AG04449 (cell line): ENCODE measurements at places on chromosomes 1 and 21.

GRCh38 chr1:228938537-228938901 lies 203.2 kb downstream of the RHOU start:
- DNase-seq, result no peak

- DNase-seq, result no peak
Observed at GRCh38 chr1:174663358-174663757, 215.6 kb downstream of the GPR52 start.

DNA sequence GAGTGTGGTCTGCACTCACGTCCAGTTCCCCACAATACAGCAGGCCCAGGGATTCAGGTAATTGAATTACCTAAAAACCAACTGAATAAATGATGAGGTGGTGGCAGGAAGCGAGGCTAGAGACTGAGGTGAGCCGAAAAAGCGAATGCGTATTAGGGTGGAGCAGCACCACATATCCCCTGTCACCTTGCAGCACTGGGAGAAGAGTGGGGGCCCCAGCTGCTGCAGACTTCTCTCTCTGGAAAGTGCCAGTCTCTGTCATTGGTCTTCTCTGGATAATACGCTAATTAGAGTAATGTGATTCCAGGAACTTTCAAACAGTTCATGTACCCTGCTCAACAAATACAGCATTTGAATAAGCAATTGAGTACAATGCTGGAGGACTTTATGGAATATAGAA lies 199.0 kb downstream of the RPS6KC1 start:
- no peak for DNase-seq

GRCh38 chr1:244029124-244029523 lies 22.0 kb upstream of the ZBTB18 start:
- DNase-seq, result no peak

- DNase-seq, result no peak
Observed at GRCh38 chr1:177914603-177915002, 55.3 kb downstream of the SEC16B start.

DNA sequence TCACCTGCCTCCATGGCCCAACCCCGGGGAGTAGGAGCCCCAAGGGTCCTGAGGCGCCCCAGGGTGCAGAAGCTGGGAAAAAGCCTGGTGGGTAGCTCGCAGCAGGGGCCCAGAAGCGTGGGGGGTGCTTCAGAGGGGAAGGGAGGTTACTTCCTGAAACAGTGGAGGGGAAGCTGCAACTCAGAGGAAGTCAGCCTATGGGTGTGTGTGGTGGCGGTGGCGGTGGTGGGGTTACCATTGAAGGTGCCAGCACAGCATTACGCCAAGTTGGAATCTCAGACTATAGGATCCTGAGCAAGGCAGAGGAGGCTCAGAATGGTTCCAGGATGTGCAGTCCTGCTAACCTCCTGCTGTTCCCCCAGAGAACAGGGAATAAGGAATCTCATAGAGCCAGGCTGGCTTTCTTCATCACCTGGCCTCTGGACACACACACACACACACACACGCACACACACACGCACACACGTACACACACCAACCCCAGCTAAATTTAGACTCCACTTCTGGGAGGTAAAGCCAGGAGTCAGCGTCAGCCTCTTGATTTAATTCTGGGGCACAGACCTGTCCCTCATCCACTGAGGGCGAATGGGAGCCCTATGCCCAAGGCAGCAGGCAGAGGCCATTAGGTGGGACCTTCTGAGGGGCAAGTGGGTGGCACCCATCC lies 1.3 kb downstream of the DENND4B start:
- no peak for DNase-seq

GRCh38 chr1:170077926-170078325 lies 3.4 kb upstream of the KIFAP3 start:
- DNase-seq, result no peak

DNA sequence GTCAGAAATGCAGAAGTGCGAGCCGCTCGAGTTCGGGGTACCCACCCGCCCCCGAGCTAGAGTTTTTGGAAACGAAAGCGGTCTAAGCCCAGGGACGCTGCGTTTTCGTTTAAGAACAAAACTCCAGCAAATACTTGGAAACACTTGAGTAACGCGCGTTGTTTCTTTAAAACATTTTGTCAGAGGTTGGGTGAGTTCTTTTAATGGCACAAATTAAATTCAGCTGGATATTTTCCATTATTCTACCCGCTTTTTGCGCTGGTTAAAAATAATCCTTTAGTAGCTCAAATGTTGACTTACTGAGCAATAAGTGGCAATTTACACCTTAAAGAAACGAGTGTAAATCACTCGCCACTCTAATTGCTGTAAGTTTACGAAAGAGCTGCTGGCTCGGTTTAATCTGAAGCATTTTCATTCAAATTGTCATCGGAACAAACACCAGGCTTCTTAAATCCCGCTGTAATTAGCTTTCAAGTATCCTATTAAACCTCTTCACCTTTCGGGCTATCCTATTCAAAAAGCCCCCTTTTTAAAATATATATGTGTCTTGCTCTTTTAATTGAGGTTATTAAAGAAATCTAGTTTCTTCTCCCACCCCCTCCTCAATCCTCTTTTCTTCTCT lies 1.5 kb downstream of the LHX8 start:
- no peak for DNase-seq

- no peak for DNase-seq
Observed at GRCh38 chr1:232112076-232112475, 485.5 kb downstream of the DISC1 start.

DNA sequence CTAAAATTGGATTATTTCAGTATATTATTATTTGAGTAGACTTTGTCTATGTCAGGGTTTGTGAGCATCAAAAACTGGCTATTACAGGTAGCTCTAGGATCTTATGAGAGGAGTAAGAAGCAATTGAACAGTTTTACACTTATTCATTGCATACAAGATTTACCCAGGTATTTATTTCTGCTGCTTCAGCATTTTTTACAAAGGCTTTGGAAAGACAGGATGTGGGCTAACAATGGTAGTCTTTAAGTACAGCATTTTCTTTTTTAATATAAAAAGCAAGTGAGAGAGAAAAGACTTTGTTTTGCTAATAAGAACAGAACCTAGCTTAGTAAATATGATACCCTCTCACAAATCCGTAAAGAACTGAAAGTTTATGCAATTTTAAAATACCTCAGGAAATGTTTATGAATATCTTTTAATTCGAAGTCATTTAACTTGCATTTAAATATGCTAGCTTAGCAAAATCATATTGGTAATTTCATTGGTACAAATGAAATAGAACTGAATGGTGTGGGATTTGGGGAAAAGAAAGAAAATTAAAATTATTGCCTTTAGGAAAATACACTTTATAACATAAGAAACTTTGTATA lies 32.1 kb upstream of the RGS18 start:
- no peak for DNase-seq

GRCh38 chr1:40711465-40712404 lies 20.2 kb downstream of the NFYC start:
- no peak for DNase-seq

DNA sequence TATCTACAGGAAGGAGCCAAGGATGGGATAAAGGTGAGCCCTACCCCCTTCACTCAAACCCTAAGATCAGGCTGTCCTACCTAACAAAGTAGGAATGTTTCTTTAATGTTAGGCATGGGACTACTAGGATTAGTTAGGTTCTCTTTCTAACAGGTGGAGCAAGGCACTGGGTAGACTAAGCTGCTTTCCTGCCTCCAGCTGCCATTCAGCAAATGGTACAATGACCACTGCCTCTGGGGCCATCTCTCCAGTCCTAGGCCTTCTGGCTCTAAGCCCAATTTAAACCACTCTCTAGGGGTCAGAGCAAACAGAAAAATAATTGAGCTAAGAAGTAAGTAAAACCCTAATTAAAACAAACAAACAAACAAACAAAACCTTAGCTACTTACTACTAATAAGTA lies 15.7 kb upstream of the IPO9 start:
- no peak for DNase-seq

GRCh38 chr21:33268737-33269441 lies 2.7 kb downstream of the IL10RB start:
- DNase-seq, result no peak

DNA sequence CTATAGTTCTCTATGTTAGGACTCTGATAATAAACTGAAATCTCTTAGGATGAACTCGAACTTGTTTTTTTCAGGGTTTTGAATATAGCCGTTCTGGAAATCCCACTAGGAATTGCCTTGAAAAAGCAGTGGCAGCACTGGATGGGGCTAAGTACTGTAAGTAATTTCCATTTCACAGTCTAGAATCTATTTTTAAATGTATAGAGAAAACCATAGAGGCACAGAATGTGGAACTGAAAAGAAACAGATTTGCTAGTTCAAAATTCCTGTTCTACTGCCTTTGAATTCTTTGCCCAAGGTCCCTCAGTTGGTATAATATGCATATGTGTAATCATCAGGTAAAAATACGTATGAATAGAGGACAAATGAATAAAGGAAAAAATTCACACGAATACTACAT lies 4.8 kb downstream of the CTH start:
- no peak for DNase-seq

GRCh38 chr1:101073836-101074235 lies 48.3 kb upstream of the DPH5 start:
- DNase-seq, result no peak

DNA sequence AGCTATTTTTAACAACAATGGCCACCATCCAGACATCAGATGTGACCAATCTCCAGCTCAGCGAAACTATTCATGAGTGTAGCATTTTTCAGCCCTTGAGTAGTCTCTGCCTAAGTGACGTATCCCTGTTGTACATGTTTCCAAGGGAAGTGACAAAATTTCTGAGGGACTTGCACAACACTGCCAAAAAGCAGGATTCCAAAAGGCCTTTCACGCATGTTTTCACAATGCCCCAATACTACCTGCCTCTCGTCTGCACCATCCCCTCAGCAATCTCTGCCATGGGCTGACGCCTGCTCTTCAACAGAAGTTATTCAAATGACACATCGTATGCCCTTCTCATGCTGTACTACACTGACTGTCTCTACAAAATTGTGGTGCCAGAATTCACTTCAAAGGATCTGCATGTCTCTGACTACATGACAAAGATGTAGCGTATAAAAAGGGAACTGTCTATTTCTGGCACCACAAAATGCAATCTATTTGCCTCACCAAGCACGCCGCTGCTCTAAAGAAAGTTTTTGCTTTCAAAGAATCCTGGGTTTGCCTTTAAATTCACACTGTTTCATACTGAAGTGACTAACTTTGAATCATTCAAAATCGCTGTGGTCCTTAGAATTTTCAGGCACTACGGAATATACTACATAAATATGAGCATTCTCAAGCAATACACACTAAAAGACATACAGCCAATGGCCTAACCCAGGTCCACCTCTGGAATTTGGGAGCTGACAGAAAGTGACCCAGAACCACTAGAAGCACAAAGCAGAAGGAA lies 32.9 kb downstream of the JAK1 start:
- peak; percentile 94 for DNase-seq

- DNase-seq, result no peak
Observed at GRCh38 chr1:8754993-8755392, 62.4 kb downstream of the RERE start.

- DNase-seq, result no peak
Observed at GRCh38 chr1:6495041-6495441, 3.6 kb upstream of the PLEKHG5 start.

DNA sequence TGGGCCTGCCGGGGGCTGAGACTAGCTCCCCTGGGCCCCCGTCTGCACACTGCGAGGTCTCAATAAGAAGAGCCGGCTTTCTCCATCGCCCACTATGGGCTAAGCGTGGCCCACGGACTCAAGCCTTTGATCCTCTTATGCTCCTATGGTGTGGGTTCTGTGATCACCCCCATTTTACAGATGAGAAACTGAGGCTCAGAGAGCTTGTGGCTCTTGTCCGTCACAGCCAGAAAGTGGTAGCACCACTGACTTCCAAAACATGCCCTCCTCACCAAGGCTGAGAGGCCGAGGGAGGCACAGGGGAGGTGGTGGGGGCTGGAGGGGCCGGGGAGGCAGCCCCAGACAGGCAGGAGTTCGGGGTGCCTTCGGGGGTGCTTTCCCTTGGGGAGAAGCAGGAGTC lies 39.0 kb upstream of the CASZ1 start:
- DNase-seq, result no peak

DNA sequence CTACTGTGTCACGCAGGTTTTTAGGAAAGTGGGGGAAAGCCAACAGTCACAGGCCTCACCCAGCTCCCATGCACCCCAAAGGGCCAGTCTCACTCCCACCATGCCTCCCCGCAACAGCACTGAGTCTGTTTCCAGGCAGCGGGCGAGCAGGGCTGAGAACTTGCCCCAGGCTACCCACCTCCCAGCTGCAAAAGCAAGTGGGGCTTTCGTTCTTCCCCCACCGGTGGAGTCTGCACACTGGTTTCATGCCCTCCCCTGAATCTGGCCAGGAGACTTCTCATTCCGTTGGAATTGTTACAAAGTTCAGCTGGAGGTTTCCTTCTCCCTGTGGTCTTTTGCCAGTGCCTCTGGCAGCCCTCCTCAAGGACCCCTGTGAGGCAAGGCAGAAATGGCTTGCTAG lies 53.6 kb upstream of the KCNJ15 start:
- DNase-seq, result no peak

GRCh38 chr1:46679789-46680573 lies 8.3 kb downstream of the TEX38 start:
- no peak for DNase-seq

DNA sequence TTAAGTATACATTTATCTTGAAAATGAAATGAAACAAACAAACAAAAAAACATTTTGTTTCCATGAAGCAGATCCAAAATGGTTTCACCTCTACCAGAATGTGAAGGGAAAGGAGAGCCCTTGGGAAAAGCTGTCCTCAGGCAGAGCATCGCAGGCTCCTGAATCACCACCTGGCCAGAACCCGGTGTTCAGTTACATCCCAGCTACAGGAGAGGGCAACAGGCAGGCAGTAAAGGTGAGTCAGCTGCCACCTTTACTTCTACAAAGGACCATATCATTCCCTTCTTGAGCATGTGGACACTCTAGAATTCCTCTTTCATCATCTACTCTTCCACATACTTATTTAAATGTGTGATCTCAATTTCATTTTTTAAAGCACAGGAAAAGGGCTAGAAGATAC lies 151.2 kb downstream of the PIGK start:
- no peak for DNase-seq

- DNase-seq, result no peak
Observed at GRCh38 chr1:54391450-54392209, 14.6 kb downstream of the SSBP3 start.

GRCh38 chr1:85393490-85393889 lies 71.5 kb downstream of the DDAH1 start:
- no peak for DNase-seq

DNA sequence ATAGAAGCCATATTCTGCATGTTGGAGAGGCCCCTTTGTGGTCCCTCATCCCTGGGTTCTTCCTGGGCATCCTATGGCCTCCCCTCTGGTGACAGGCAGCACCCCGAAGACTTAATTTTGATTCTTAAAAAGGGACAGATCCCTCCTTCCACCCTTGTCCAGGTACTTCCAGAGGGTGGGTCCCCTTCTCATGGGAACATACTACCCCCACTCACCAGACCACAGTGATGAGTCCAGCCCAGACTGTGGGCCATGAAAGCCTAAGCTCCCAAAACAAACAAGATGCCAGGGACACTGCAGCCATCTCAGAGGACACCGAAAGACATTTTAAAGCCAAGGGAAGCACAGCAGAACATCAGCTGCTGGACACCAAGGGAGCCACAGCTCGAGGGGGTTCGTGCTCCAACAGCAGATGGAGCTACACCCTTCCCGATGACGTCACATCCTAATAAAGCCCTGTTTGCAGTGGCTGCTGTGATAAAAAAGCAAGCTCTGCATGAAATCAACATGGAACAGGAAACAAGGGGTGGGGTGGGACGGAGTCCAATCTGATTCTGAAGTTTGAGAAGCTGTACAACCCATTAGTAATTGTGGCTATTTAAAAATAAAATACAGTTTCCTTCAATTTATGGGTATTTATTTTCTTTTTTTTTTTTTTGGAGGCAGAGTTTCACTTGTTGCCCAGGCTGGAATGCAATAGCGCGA lies 32.4 kb downstream of the GNB1 start:
- peak; percentile 29 for DNase-seq
